Activated T-helper 1 cell treated with anti-CD3 and anti-CD28 coated beads, Interleukin-12 subunit alpha, Interleukin-12 subunit beta, Interleukin-2, Interleukin-4 antibody, amounts not matched to agents 30 ng/mL and 10 ng/mL and 1 ng/mL, durations not matched to agents 14 hours and 24 hours and 36 hours (primary cell): ENCODE measurements at places on chromosomes 12 and 14. TPM values are rescaled to one million over a fixed set of nuclear protein-coding genes. Genes with fewer than 3 reads are reported as not detected.

GRCh38 chr12:44689587-44689986 lies 186.5 kb downstream of the NELL2 start:
- H3K27me3 ChIP-seq = no peaks in the 10 kb centered on the region
- H3K27ac ChIP-seq = no peak overlapping the region
- no peaks in the 10 kb centered on the region for H3K4me1 ChIP-seq
- no peaks in the 10 kb centered on the region for H3K36me3 ChIP-seq

GRCh38 chr14:71194251-71194650 lies 287.0 kb downstream of the PCNX1 start:
- H3K36me3 ChIP-seq = no peaks in the 10 kb centered on the region
- peaks cover 8% of the 10 kb centered on the region for H3K27me3 ChIP-seq
- H3K27ac ChIP-seq = no peak overlapping the region
- no peak for DNase-seq
- H3K4me1 ChIP-seq = no peaks in the 10 kb centered on the region
- H3K4me3 ChIP-seq = no peak overlapping the region

RNASE3 gene
- not detected in 2 replicates for total RNA-seq

- H3K27me3 ChIP-seq = no peaks in the 10 kb centered on the region
- no peak overlapping the region for H3K27ac ChIP-seq
- no peak overlapping the region for H3K4me3 ChIP-seq
- H3K36me3 ChIP-seq = no peaks in the 10 kb centered on the region
- no peak for DNase-seq
Measured at GRCh38 chr14:56202256-56202655, 84.0 kb downstream of the PELI2 start.

DNA sequence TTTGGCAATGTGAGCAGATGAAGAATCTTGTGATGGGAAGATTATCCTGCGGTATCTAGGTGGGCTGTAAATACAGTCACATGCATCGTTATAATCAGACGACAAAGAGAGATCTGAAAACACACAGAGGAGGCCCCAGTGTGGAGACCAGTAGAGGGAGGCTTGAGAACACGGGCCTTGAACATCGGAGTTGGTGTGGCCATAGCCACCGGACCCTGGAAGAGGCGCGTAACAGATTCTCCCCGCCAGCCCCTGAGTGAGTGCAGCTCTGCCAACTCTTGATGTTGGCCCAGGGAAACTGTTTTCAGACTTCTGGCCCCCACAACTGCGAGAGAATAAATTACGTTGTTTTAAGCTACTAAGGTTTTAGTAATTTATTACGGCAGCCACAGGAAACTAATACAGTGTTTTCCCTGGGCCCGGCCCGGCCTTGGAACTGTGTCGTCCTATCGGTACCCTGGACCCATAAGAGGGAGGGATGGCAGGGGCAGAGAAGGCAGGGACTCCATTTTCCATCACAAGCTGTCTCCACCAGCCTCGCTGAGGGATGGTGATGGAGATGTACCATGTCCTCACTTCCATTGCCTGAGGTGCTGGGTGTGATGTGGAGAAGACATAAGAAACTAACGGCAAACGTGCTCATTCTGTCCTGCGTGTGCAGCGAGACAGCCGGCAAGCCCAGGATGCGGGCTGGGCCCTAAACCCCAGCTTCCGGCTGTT lies 91.6 kb downstream of the NTF3 start:
- DNase-seq = no peak
- H3K27ac ChIP-seq = no peak overlapping the region
- no peaks in the 10 kb centered on the region for H3K36me3 ChIP-seq
- H3K4me3 ChIP-seq = no peak overlapping the region

DNA sequence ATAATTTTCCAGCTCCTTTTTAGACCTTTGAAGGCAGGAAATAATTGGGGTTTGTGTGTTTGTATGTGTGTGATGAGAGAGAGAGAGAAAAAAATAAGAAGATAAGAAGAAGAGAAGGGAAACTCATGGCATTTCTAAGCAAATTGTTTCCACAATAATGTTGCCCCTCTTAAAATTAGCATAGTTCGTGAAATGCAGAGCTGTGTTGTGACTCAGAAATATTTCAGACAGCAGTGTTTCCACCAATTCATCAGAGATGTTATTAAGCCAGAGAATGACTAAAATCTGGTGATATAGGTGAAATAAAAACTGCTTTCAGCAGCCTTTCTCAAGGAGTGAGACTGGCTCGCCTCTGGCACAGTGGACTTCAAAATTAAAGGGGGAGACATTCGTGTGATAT lies 65.9 kb upstream of the ARHGAP5 start:
- H3K36me3 ChIP-seq = no peaks in the 10 kb centered on the region
- DNase-seq = no peak
- no peak overlapping the region for H3K27ac ChIP-seq

GRCh38 chr12:2151391-2151790 lies 98.6 kb downstream of the CACNA1C start:
- H3K27me3 ChIP-seq = peaks cover 8% of the 10 kb centered on the region
- H3K27ac ChIP-seq = no peak overlapping the region
- DNase-seq = no peak
- no peaks in the 10 kb centered on the region for H3K4me1 ChIP-seq
- no peak overlapping the region for H3K4me3 ChIP-seq
- H3K36me3 ChIP-seq = no peaks in the 10 kb centered on the region

- H3K36me3 ChIP-seq = peaks cover 13% of the 10 kb centered on the region
- H3K27ac ChIP-seq = peak overlapping the region; percentile 32
- H3K27me3 ChIP-seq = no peaks in the 10 kb centered on the region
- peak overlapping the region; percentile 51 for H3K4me3 ChIP-seq
Measured at GRCh38 chr14:35254736-35255135, 37.4 kb upstream of the PSMA6 start.

CLEC2D gene
- 371 and 395 TPM in 2 replicates for total RNA-seq

RNASE4 gene
- 0.34 and 0.39 TPM in 2 replicates for total RNA-seq

DNA sequence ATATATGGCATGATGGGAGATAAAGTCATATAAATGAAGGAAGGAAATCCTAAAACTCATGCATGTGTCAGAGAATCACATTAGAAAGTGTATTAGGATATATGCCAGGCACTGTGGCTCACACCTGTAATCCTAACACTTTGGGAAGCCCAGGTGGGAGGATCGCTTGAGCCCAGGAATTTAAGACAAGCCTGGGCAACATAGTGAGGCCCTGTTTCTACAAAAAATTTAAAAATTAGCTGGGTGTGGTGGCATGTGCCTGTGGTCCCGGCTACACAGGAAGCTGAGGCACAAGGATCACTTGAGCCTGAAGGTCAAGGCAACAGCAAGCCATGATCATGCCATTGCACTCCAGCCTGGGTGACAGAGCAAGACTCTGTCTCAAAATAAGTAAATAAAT lies 130.3 kb upstream of the ARID2 start:
- no peak overlapping the region for H3K4me3 ChIP-seq
- no peak overlapping the region for H3K27ac ChIP-seq
- no peaks in the 10 kb centered on the region for H3K36me3 ChIP-seq
- peaks cover 7% of the 10 kb centered on the region for H3K27me3 ChIP-seq

CTDSP2 gene
- 96.5 and 99.6 TPM in 2 replicates for total RNA-seq

DNA sequence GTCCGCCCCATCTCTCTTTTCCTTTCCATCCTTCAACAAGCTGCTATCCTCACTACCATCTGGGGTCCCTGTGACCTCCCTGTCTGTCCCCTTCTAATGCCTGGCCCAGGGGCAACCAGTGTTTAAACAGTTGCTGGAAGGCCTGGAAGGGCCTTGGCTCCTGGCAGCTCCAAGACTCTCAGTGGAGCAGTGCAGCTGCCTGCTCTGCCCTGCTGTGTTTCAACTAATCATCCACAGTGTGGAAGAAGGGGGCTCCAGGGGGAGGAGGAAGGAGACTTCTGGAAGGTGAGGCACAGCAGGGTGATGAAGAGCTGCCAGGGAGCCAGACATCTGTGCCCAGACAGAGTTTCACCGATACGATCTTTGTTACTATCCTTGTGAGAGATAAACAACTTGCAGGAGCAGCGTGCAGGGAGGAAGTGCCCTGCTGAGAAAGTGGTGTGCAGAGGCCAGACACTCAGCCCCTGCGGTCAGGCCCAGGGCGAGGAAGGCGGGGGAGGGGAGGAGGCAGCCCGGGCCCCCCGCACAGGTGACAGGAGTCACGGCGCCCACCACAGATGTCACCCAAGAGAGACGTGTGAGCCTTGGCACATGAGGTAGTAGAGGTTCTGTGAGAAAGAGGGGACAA lies 1061.8 kb downstream of the BCL11B start:
- H3K36me3 ChIP-seq = peaks cover 4% of the 10 kb centered on the region
- peaks cover 68% of the 10 kb centered on the region for H3K4me1 ChIP-seq
- H3K27ac ChIP-seq = peak overlapping the region; percentile 82
- peak overlapping the region; percentile 45 for H3K4me3 ChIP-seq
